ENCODE measurements at places on chromosomes 4 and X.
A peak's percentile ranks its signal among the peaks of the same experiment; 100 is the strongest.

- no peak for DNase-seq
Observed at GRCh38 chr4:99861120-99861905, 32.9 kb downstream of the LAMTOR3 start.

- DNase-seq: no peak
Observed at GRCh38 chr4:175813204-175813603, 1.1 kb upstream of the GPM6A start.

DNA sequence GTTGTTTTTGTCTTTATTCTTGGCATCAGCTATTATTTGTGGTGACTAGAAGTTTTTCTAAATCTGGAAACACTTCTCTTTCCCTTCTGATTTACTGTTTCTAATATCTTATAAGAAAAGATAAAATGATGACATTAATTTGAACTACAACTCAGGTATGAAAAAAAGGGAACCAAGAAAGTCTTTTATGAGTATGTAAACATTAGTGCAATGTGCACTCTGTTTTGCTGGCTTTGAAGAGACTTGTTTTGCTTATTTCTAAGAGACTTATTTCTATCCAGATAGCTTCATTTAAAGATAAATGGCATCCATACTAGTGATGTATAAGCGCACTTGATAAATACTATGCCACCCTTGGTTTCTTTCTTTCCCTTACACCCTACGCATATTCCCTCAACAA, 10.1 kb upstream of the AMBN start:
- DNase-seq: no peak

DNA sequence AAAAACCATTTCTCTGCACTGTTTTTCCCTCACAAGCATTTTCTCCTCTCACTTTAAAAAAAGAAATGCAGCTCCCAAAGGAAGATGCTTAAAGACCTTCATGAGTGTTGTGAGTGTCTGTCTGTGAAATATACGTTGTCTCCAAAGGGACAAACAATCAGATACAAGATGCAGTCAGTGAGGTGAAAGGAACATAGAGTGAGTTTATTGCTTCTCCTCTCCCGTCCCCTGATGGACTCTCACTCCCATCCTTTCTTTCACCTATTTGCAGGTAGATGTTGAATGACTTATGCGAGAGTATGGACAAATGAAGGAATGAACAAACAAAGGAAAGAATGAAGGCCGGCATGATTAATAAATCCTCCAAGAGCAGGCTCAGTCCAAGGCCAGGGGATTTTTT, 561.2 kb upstream of the DIPK2B start:
- DNase-seq: no peak

DNA sequence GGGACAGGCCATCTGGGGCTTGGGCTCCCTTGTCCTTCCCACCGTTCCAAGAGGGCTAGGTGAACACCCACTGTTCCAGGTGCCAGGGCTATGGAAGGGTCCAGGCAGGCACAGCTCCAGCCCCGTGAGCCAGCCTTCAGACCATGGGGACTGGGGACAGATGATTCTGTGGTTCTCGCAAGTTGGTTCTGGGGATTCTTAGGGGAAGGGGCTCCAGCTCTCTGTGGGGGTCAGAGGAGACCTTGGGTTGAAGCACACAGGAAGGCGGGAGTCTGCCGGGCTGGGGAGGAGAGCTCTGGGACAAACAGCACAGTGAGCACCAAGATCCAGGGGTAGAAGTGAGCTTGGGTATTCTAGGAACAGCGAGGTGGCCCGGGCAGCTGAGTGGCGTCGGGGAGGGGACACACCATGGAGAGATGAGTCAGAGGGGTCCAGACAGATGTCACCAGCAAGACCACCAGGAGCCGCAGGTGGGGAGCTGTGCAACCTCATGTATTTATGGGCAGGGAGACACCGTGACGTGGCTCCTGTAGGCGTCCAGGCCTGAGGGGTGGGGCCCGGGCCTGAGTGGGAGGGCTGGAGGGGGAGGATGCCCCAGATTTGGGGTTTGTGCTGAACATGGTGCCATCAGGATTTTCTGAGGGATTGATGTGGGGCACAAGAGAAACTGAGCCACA, 48.8 kb upstream of the HMX1 start:
- no peak for DNase-seq

DNA sequence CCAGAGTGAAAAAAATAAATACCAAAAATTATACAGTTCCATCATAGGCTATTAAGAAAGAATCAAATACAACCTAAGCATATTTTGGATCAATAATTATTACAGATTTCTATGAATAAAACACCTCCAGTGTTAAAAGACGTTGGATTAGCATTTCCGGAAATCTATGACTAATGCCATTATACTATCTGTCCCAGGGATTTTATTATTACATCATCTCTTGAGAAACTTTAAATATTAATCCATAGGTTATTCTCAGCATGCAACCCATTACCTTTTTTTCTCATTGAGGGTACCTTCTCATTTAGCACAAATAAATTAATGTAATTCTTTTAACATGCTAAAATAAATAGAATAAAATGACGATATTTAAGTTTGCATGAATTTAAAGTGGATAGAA, 44.6 kb downstream of the CXorf58 start:
- no peak for DNase-seq

DNA sequence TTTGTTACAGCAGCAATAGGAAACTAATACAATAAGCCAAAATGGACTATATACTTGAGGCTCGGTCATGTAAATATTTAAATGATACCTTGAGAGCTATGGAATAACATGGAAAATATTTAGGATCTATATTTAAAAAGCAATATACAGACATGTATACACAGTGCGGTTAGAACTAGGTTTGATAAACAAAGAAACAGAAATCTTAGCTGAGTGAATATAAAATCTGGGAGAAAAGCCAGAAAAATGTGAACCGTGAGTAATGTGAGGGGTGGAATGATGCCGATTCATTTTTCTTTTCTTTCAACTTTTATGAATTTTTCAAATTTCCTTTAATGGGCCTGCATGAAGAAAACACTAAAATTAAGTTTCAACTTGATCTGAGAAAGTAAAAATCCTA, 104.1 kb downstream of the ATXN3L start:
- DNase-seq: no peak

- DNase-seq: no peak
Observed at GRCh38 chr4:156939139-156939538, 32.5 kb downstream of the PDGFC start.

DNA sequence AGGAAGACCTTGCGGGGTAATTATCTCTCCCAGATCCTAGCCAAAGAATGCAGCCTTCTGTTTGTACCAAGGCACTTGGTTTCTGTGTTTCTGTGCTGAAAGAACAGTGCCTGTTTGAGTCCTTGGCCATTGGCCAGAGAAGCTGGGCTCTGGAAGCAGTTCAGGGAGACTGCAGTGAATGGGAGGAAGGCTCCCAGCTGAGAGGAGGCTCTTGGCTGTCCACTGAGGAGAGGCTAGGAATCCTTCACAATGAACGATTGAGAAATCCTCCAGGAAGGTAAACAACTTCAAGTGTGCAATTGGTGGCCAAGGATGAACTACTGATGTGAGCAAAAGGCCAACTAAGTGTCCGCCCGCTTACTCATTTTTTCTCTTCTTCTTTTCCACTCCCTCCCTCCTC, 61.3 kb downstream of the HS3ST1 start:
- DNase-seq: no peak

- no peak for DNase-seq
Observed at GRCh38 chr4:81412946-81413495, 58.7 kb downstream of the RASGEF1B start.

GRCh38 chrX:71107762-71108360, 1.3 kb upstream of the CXorf65 start:
- DNase-seq: peak; percentile 34

- DNase-seq: no peak
Observed at GRCh38 chr4:152807294-152807829, 27.6 kb downstream of the ARFIP1 start.

DNA sequence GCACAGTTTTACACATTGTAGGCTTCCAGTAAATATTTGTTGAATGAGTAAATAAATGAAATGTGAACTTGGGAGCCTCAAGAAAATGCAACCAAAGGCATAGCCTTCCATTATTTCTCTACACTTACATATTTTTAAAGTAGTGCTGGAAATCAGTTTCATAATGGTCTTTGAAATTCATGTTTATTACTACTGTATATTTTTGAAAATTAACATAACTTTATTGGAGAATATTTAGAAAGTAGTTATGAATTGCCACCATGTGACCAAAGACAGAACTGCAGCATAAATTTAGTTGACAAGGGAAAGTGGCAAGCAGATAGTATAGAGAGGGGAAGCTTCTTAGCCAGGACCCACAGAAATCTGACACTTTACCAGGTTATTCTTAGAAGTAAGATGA, 6.4 kb downstream of the TCEAL8 start:
- DNase-seq: no peak

DNA sequence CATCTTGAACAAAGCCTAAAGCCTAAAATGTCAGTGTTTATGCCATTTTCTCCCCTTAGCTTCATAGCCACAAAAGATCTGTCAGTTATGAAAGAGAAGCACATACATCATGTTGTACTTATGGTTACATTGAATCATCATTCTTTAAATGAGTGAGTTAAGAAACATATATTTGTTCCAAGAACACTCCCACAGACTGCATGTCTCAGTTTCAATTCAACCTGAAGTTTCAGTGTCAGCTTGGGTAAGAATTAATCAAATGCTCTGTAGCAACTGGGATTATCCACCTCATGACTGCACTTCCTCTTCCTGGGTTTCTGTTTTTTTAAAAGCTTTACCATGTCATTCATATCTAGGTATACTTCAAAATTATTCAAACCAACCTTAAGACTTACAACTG, 3.9 kb upstream of the TMPRSS11B start:
- no peak for DNase-seq

DNA sequence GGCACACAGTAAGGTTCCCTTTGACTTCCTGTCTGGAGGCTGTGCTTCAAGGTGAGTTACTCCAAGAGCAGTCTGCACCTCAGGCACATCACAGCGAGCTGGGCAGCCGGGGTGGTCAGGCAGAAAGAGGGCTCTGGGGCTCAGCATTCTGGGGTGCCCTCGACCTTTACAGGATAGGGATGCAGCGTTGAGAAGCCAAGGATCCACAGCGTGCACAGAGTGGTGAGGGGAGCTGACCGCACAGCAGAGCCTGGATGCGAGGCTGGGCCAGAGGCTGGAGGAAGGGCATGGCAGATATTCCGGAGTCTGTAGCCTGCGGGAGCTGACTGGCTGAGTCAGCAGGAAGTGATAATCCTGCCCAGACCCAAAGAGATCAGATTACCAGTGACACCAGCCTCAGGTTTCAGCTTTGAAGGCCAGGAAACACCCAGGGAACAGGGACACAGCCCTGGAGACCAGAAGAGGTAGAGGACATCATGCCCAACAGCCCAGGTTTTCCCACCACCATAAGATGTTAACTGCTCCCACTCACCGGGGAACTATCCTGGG, 38.4 kb upstream of the PDLIM3 start:
- DNase-seq: no peak

- DNase-seq: no peak
Observed at GRCh38 chr4:173119818-173120217, 48.8 kb upstream of the GALNT7 start.

DNA sequence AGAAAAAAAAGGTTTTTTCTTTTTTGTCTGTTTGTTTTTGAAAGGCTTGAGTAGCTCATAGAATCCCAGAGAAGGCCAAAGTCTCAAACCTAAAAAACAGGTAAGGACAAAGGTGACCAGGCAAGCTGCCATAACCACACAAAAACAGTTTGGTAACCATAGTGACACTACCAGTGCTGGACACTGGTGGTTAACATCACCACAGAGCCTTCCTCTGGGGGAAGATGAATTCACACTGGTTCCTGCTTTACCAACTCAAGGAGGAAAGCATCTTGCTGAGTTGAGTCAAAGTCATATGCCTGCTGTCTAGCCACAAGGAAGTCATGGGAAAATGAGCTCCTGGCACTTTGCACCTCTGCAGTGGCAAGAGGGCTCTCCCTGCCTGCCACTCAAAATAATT, 32.5 kb downstream of the IDS start:
- no peak for DNase-seq

DNA sequence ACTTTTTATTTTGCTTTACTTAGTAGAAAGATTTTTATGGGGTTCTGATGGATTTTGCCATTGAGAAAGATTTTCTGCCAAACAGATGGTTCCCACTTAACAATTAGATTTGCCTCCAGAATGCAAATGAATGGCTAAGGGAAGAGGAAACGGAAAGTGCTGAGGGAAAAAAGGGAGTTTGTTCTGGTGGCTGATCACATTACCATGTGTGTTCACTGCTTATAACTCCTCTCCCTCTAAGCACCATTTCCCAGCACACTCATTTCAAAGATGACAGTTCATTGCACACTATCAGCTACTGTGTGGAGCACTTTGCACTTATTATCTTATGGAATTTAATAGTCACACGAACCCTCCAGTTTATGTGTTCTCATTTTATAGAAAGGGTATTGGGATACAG, 68.0 kb upstream of the GRID2 start:
- no peak for DNase-seq

GRCh38 chr4:69776696-69777095, 16.3 kb upstream of the SULT1B1 start:
- DNase-seq: no peak

- no peak for DNase-seq
Observed at GRCh38 chr4:105022811-105023667, 123.6 kb upstream of the TET2 start.

GRCh38 chrX:79078114-79078513, 66.4 kb upstream of the GPR174 start:
- DNase-seq: no peak

GRCh38 chr4:61996943-61997342, 796.8 kb downstream of the ADGRL3 start:
- no peak for DNase-seq

- DNase-seq: no peak
Observed at GRCh38 chr4:115657991-115658650, 544.7 kb upstream of the NDST4 start.

- no peak for DNase-seq
Observed at GRCh38 chr4:90730752-90731151, 603.6 kb downstream of the CCSER1 start.

DNA sequence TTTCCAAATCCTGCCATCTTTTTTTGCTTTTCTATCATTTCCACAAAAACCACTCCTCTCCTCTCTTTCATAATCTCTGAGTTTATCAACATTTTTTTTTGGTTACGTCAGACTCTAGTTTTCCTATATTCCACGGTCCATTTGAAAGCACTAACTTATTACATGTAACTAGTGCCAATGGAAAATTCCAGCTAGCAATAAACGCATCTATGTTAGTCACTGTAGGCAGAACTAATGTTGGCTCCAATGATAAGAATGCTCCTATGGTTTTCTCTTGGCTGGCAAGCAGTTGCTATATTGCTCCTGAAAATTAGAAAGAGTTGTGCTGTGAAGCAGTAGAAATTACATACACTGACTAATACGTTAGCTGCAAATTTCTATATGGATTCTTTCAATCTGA, 634.6 kb upstream of the FTHL17 start:
- no peak for DNase-seq

- DNase-seq: no peak
Observed at GRCh38 chrX:39670281-39670680, 427.5 kb downstream of the BCOR start.

DNA sequence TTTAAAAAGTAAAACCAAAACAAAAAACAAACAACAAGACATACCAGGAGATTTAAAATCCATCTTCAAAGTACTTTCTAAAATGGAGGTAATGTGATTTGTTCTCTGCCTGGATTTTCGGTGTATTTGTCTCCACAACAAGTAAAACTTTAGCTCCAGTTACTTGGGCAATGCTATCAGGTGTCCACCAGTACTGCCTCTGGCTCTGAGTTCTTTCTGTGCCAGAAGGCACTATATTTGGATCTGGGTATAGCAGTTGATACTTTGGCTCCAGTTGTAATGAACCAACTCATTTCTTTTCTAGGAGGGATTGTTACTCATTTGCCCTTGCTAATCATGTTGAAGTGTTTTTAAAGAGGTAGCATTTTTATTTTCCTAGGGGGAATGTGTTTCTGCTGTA, 9.5 kb upstream of the PDLIM5 start:
- no peak for DNase-seq

All from effector memory CD4-positive, alpha-beta T cell (primary cell).